ENCODE measurements at places on chromosomes 11 and 22.

- peak; percentile 63 for DNase-seq
Observed at GRCh38 chr22:32265882-32266767, 11.0 kb upstream of the SLC5A4 start.

GRCh38 chr22:34395370-34395769 is 475.1 kb upstream of the LARGE1 start:
- DNase-seq, result no peak

GRCh38 chr22:39943953-39944872 is 16.0 kb upstream of the TMA7B start:
- DNase-seq, result no peak

GRCh38 chr11:68412593-68413475 is 47.7 kb upstream of the PPP6R3 start:
- peak; percentile 91 for DNase-seq
